Urinary bladder (tissue), 4 donors: ENCODE measurements at places on chromosomes 3 and 15. TPM values are rescaled to one million over a fixed set of nuclear protein-coding genes. Genes with fewer than 3 reads are reported as not detected.

- DNase-seq: no peak
Observed at GRCh38 chr3:141539431-141540187, 52.8 kb downstream of the RASA2 start.

CFAP44 gene
- 30.4 TPM for total RNA-seq

- no peak for DNase-seq
Observed at GRCh38 chr3:139098391-139098790, 53.7 kb upstream of the PRR23C start.

- DNase-seq: no peak
Observed at GRCh38 chr15:100515758-100516157, 13.0 kb downstream of the CERS3 start.

DNA sequence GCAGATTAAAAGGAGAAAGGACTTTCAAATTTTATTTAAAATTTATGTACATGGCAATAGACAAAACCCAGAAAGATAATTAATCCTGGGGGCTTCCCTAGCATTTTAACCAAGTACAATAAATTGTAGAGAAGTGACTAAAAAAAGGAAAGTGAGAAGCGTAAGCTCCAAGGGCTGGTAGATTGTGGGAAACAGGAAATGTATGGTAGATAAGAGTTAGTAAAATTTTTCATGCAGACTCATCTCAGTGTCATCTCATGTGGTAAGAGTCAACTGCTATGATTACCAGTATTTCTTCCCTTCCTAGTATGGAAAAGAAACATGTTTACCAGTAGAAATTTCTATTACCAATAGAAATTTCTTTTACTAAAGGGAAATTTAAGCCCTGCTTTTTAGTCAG lies 464.3 kb upstream of the AGTR1 start:
- no peak for DNase-seq

- DNase-seq: no peak
Observed at GRCh38 chr15:90062462-90062932, 39.8 kb downstream of the IDH2 start.

DNA sequence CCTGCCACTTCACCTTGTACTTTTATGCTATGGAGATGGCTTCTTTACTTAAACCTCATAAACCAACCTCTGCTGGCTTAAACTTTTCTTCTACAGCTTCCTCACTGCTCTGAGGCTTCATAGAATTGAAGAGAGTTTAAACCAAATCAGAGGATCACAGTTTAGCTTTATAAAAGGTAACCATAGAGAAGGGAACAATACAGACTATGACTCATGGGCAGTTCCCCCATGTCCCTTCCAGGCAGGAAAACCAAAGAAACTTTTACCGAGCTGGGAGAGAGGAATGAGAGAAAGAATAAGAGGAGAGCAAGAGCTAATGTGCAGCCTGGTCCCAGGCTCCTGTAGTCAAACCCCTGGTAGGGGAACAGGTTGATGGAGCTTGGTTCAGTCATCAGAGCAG lies 53.9 kb upstream of the NEDD4 start:
- DNase-seq: no peak

- no peak for DNase-seq
Observed at GRCh38 chr15:64842096-64842939, 603 bp downstream of the PLEKHO2 start.
